Activated naive CD8-positive, alpha-beta T cell treated with anti-CD3 and anti-CD28 coated beads for 36 hours (primary cell): ENCODE measurements at places on chromosomes 6 and 20.

GRCh38 chr6:114140416-114140815 lies 169.5 kb upstream of the HDAC2 start:
- H3K36me3 ChIP-seq = no peaks in the 10 kb centered on the region
- DNase-seq = no peak
- H3K27ac ChIP-seq = no peak overlapping the region
- H3K4me1 ChIP-seq = no peaks in the 10 kb centered on the region
- no peak overlapping the region for H3K4me3 ChIP-seq

DNA sequence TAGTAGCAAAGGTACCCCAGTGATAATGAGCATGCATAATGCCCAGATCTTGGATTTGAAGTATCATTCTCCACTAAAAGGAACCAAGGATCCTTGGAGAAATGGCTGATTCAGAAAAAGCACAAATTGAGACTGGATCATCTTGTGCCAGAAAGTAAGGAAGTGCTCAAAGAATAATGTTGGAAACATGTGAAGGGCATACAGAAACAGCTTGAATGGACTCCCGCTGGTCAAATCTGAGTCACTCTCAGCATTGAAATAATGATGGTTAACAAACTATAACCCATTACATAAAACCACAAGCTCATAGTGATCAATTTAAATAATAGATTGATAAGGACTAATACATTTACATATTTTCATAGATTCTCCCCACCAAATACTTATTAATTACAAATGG lies 3.6 kb upstream of the OSTM1 start:
- DNase-seq = no peak
- no peaks in the 10 kb centered on the region for H3K36me3 ChIP-seq
- peaks cover 6% of the 10 kb centered on the region for H3K27me3 ChIP-seq
- H3K27ac ChIP-seq = no peak overlapping the region
- H3K4me3 ChIP-seq = no peak overlapping the region

DNA sequence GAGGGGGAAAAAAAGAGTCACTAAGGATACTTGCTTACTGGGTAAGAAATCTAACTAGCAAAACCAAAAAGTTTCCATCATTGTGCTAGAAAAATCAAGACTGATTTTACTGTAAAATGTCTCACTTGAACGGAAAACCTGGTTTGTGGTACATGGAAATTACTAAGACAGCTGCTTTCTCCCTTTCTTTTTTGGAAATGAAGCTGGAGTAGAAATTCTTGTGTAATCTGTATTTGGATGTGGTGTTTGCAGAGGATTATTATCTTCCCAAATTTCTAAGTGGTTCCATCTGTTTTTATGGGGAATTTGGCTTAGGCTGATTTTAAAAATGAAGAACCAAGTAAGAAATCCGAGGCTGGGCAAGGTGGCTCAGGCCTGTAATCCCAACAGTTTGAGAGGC lies 20.4 kb downstream of the EPB41L2 start:
- no peaks in the 10 kb centered on the region for H3K27me3 ChIP-seq
- H3K4me3 ChIP-seq = no peak overlapping the region
- no peaks in the 10 kb centered on the region for H3K4me1 ChIP-seq

GRCh38 chr6:36743032-36743431 lies 45.4 kb downstream of the RAB44 start:
- no peaks in the 10 kb centered on the region for H3K4me1 ChIP-seq
- H3K36me3 ChIP-seq = no peaks in the 10 kb centered on the region
- no peak for DNase-seq
- H3K27me3 ChIP-seq = no peaks in the 10 kb centered on the region
- H3K4me3 ChIP-seq = no peak overlapping the region

GRCh38 chr6:143176090-143177021 lies 115.7 kb downstream of the AIG1 start:
- DNase-seq = no peak
- no peaks in the 10 kb centered on the region for H3K27me3 ChIP-seq
- H3K27ac ChIP-seq = no peak overlapping the region
- H3K4me3 ChIP-seq = no peak overlapping the region
- peaks cover 56% of the 10 kb centered on the region for H3K36me3 ChIP-seq

GRCh38 chr6:32968093-32968866 lies at the start of gene BRD2:
TSS of gene BRD2 (plus strand) at chr6:32968594. CDS start at chr6:32972899, 4,305 bp downstream.
- H3K4me1 ChIP-seq = peaks cover 35% of the 10 kb centered on the region
- H3K4me3 ChIP-seq = peak within 1 kb of the TSS; percentile 94
- H3K27ac ChIP-seq = peak within 1 kb of the TSS; percentile 98
- H3K27me3 ChIP-seq = no peaks in the 10 kb centered on the region
- peak; percentile 98 for DNase-seq
- peaks cover 63% of the 10 kb centered on the region for H3K36me3 ChIP-seq

DNA sequence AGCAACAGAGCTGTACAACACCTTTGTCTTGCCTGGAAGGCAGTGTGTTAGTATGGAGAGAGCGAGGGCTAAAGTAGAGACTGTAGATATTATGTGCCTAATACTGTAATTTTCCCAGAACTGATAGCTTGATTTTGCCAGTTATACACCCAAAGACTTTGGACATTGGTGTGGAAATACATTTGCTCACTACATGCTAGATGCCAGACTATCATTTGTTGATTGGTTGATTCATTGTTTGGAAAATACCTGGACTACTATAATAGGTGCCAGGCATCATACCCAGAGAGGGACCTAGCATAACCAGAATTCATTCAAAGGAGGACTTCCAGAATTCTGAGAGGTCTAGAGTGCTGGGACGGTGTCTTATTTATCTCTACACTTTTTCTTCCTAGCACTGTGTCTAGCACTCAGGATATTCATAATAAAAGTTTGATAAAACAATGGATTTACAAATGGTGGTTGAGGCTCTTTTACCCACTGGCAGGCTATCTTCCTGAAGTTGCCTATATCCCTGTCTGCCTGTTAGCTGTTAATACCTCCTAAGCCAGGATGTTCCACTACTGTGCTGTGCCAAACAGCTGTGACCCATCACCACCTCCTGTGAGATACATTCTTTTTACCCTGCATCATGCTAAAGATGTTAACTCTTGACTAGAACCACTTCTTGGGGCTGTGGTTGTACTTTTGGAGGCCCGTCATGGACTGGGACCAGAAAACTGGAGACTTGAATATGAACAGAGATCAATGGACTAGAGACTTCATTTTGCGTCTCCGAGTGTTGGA lies 72.2 kb upstream of the FUCA2 start:
- H3K4me3 ChIP-seq = no peak overlapping the region
- DNase-seq = no peak
- no peak overlapping the region for H3K27ac ChIP-seq
- H3K36me3 ChIP-seq = no peaks in the 10 kb centered on the region

DNA sequence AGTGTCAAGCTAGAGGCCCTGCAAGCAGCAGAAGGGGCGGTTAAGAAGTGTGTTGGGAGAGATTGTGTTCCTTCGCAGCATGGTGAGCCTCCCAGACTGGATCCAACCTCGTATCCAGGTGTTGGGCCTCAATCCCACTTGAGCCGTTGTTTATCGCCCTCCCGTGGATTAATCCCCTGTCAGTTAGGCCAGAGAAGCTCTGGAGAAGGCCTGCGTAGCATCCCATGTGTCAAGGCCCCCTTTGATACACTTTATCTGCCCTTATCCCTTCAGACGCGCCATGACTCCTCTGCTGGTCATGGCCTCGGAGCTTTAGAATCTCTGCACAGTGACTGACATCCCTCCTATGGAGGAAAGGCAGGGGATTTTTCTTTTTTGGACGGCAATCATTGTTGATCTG lies 181.0 kb downstream of the ZFP64 start:
- no peaks in the 10 kb centered on the region for H3K4me1 ChIP-seq
- DNase-seq = no peak
- no peak overlapping the region for H3K4me3 ChIP-seq
- H3K27ac ChIP-seq = no peak overlapping the region
- no peaks in the 10 kb centered on the region for H3K36me3 ChIP-seq
- H3K27me3 ChIP-seq = peaks cover 14% of the 10 kb centered on the region
